Bronchial smooth muscle cell (primary cell): ENCODE measurements at places on chromosomes 13 and 19. TPM values are rescaled to one million over a fixed set of nuclear protein-coding genes. Genes with fewer than 3 reads are reported as not detected.

Gene OR4F17
- not detected in 2 replicates for total RNA-seq

Gene DMKN
- total RNA-seq: 6.6 and 8.4 TPM in 2 replicates

Gene NCR1
- not detected in 2 replicates for total RNA-seq

Gene LRRC4B
- under 0.01 and 0.94 TPM in 2 replicates for total RNA-seq

Gene PNPLA6
- 61.3 and 67.9 TPM in 2 replicates for total RNA-seq

Gene PDX1
- not detected in 2 replicates for total RNA-seq

Gene IRGC
- total RNA-seq: not detected in 2 replicates
